Nephron progenitor cell (in vitro differentiated cells): ENCODE measurements at places on chromosomes 11 and 22.

DNA sequence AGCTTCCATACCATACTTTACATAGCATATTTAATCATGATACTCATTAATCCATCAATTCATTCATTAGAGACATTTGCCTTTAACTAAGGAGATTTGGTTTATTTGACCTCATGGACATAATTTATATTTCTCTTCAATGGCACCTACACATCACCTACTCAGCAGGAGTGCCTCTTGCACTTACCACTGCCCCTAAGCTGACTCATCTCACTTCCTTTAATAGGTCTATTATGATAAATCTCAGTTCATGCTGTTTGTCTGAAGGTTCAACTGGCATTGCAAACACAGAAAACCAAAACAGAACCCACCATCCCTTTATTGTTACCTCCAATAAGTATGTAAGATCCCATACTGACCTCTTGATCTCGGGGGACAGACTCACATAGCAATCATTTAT is 186.7 kb downstream of the LUZP2 start:
- DNase-seq = no peak

GRCh38 chr11:123051634-123052033 is 10.3 kb downstream of the HSPA8 start:
- DNase-seq = no peak

DNA sequence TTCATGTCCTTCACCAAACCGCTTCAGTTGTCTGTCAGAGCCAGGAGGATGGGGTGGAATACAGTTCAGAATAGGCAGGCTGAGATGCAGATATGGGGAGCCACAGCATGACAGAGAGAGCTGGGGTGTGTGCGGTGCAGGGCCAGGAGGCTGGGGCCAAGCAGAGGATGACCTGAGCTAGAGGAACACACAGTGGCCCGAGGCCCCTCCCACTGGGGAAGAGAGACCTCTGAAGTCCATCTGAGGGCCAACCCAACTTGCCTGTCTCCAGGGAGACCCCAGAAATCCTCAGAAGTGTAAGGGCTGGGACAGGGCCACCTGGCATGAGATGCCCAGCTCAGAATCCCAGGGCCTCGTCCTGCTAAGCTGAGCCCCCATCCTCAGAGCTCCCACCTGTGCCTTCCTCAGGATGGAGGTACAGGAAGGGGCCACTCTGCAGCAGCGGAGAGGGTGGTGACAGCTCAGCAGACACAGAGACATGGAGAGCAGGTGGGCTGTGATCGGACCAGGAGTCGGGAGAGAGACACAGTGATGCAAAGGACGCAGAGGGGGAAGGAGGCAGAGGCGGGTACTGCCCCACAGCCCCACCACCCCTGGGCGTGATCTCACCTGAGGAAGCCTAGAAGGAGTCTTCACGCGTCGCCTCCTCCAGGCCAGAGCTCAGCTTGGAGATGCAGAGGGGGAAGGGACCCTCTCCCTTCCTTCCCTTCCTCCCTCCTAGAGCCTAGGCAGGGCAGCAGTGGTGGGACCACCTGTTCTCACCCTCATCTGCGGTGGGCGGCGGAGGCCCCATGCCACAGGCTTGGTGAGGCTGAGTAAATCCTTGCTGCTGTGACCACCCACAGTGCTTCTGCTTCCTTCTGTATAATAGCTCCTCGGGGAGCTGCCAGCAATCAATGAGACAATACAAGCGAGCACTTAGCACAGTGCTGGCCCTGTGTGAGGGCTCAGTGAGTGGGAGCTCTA is 9.1 kb upstream of the TUB start:
- no peak for DNase-seq

- no peak for DNase-seq
These were observed 66.9 kb downstream of the BCR start for GRCh38 chr22:23246982-23247766.

- DNase-seq = no peak
These were observed 30.3 kb downstream of the DKK3 start for GRCh38 chr11:11978098-11978637.

GRCh38 chr22:24500277-24500820 is 5.2 kb downstream of the UPB1 start:
- DNase-seq = no peak
